HL-60 (cell line): ENCODE measurements at places on chromosomes 12 and 14.

DNA sequence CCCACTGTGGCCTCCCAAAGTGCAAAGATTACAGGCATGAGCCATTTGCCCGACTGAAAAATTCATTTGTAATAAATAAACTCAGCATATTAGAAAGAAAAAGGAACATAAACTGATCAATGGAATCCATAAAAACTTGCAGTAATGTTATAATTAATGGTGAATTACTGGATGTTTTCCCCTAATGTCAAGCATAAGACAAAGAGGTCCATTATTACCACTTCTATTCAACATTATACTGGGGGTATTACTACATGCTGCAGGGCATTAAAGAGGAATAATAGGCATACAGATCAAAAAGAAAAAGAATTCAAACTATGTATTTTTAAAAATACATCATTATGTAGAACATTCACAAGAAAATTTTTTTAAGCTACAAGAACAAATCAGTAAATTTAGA is 926.8 kb downstream of the LRFN5 start:
- DNase-seq, result no peak

DNA sequence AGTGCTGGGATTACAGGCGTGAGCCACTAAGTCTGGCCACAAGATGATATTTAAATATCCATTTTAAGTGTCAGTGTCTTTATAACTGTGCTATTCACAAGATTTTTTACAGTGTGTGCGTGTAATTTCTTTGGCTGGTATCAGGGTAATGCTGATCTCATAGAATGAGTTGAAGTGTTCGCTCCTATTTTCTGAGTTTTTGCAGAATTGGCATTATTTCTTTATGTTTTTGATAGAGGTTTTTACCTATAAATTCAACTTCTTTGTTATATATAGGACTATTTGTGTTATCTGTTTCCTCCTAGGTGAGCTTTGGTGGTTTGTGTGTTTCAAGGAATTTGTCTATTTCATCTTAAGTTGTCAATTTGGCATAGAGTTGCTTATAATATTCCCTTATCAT is 45.6 kb downstream of the FOXN4 start:
- no peak for DNase-seq

- no peak for DNase-seq
Observed at GRCh38 chr12:104852102-104852501, 106.0 kb downstream of the SLC41A2 start.

GRCh38 chr12:88185988-88186387 is 43.9 kb downstream of the TMTC3 start:
- no peak for DNase-seq

DNA sequence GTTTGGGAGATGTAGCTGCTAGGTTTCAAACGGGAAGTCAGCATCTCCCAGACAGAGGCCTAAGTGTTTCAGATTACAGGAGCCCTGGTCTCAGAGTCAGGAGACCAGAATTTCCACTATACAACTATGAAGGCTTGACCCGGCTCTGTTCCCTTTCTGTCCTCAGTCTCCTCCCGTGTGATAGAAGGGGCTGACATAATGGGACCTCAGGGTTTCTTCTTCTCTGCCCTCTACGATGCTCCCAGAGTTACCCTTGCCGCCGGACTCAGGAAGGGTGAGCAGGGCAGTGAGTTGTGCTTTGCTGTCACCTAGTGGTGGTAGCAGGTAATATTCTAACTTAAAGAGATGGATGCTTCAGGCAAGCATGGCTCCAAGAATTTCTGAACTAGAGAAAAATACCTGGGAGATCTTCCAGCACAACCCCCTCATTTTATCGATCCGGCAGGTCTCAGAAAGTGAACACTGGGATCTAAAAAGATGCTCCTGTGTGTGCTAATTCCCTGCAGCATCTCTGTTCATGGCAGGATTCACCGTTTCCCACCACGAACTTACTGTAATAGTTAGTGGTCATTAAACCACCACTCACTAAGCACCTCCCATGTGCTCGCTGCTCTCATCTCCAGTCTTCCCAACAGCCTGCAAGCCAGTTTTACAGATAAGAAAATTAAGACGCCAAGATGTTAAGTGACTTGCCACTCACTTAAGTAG is 84.4 kb downstream of the VWF start:
- DNase-seq, result no peak

- DNase-seq, result peak; percentile 39
Observed at GRCh38 chr14:39265806-39266524, 32.2 kb downstream of the MIA2 start.

DNA sequence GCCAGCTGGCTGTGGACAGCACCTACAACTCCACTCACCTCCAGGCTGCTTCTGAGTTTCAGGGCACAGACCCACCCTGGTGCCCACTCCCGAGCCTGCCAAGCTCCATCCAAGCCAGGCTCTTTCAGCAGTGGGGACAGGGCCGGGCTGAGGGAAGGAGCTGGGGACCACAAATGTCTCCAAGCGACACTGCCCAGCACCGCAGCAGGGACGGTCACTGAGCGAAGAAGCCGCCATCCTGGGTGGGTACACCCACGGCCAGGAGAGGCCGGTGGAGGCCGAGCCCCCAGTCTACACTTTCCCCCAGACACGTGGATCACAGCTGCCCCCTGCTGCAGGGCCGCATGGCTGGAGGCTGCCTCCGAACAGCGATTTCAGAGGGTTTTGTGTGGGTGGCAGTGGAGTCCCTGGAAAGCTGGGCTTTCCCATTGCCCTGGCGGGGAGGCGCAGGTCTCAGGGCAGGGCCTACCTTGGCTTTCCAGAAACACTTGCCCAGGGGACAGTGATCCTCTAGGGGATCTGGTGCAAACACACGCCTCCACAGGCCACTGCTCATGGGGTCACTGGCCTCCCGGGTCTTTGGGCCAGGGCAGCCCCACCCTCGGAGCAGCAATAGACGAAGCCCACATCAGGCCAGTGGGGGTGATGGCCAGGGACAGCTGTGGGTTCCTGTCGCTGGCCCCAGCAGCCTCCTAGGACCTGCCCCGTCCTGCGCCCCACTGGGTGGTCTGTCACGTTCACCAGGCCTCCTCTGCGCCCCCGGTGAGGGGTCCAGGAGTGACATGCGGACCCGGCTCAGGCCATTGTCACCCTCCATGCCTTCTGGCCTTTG is 1.2 kb upstream of the GPR132 start:
- no peak for DNase-seq

DNA sequence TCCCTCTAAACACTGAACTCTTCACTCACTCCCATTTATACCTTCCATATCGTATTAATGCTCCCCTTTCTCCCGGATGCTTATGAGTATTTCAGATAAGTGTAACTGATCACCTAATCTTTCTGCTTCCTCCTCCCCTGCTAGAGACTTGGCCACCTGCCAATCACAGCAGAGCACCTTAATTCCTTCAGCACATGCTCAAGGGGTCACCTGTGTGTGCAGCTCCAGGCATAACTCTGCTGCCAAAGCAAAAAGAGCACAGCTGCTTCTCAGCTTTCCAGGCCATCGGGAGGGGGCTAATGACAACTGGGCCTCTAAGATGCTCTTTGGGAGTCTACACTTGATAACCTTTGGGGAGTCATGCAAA is 106.9 kb upstream of the DYRK2 start:
- DNase-seq, result no peak

DNA sequence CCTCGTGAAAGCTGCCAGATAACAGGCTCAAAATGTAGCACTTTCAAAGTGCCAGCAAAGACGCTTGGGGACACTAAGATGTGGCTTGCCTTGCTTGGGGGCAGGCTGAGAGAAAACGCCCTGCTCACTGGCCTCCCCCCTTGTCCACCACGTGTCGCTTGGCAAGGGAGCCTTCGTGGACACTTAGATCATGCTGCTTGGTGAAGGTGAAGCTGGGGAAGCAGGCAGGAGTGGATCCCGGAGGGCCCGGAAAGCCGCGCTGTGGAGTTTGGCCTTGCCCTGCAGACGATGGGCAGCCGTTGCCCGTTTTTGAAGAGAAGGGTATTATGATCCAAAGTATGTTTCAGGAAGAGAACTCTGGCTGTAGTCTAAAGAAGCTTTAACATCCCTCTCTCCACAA is 53.4 kb upstream of the BDKRB2 start:
- no peak for DNase-seq

DNA sequence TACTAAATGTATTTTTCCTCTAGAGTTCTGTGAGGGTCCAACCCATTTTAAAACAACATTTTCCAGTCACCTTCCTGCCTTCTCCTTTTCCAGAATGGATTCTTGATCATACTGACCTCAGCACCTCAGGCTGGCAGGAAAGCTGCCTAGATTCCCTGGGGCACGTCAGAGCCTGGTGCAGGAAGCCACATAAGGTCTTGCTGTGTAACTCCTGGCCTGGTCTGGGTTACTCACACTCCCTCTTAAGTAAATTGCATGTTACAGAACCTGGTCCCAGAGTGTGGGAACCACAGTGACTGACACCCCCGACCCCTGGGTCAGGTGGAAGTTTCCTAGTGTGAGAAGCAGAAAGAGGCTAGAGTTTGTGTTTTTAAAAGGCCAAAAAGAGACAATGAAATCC is 209.8 kb downstream of the SPTSSA start:
- no peak for DNase-seq

DNA sequence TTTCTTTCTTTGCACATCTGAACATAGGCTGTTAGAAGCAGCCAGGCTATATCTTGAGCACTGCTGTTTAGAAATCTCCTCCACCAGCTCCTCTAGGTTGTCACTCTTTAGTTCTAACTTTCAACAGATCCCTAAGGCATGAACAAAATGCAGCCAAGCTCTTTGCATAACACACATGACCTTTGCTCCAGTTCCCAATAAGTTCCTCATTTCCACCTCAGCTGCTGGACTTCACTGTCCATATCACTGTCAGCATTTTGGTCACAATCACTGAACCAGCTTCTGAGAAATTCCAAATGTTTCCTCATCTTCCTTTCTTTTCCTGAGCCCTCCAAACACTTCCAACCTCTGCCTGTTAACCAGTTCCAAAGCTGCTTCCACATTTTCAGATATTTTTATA is 27.6 kb upstream of the C14orf132 start:
- DNase-seq, result no peak

DNA sequence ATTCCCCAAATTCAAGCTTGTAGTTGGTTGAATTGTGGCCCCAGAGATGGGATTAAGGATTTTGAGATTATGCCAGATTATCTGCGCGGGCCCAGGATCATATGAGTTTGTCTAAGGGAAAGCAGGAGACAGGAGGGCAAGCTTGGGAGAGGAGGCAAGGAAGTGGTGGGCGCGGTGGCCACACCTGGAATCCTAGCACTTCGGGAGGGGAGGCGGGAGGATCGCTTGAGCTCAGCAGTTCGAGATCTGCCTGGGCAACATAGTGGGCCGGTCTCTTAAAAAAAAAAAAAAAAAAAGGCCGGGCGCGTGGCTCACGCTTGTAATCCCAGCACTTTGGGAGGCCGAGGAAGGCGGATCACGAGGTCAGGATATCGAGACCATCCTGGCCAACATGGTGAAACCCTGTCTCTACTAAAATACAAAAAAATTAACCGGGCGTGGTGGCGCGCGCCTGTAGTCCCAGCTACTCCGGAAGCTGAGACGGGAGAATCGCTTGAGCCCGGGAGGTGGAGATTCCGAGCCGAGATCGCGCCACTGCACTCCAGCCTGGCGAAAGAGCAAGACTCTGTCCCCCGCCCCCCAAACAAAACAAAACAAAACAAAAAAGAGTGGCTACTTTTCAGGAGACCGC is 881 bp upstream of the PUS1 start:
- DNase-seq, result no peak

- no peak for DNase-seq
Observed at GRCh38 chr14:21090194-21090939, 8.1 kb downstream of the ZNF219 start.

DNA sequence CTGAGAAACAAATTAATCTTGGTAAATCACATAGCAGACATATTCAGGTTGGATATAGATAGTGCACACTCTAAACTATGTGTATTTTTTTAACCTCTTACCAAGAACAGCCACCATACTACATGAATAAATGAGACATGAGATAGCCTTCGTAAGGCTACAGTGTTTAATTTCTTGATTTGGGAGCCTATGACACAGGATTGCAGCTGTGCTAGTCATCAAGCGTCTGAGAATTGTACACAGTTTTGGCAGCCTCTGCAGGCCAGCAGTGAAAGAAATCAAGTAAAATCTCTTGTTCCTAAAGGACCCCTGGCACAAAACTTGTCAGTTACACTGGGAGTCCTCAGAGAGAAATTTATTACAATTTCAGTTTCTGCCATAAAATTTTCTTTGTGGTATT is 236.1 kb downstream of the C12orf50 start:
- DNase-seq, result no peak

GRCh38 chr12:79438480-79439174 is 252.1 kb downstream of the PAWR start:
- DNase-seq, result no peak

GRCh38 chr14:75277008-75277814 is 1.4 kb upstream of the FOS start:
- DNase-seq, result no peak

DNA sequence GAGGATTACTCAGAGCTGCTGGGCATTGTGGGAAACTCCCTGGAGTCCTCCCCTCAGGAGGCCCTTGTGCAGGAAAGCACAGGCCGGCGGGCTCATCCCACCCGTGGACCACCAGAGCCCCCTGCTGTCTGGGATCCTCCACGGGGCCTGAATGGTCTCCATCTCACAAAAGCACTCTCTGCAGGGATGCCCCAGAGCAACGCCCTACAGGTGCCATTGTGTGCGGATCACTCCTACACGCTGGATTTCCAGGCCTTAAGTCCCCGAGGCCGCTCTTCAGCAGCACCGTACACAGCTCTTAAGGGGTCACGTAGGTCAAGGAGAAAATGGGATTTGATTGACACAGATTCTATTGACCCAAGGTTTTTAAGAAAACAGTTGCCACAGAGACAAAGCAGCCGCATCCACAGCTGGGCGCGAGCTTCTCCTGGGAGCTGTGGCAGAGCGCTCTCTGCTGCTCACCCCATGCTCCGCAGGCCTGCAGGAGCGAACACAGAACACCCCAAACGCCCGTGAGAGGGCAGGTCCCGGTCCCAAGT is 36.7 kb upstream of the RIMBP2 start:
- no peak for DNase-seq

DNA sequence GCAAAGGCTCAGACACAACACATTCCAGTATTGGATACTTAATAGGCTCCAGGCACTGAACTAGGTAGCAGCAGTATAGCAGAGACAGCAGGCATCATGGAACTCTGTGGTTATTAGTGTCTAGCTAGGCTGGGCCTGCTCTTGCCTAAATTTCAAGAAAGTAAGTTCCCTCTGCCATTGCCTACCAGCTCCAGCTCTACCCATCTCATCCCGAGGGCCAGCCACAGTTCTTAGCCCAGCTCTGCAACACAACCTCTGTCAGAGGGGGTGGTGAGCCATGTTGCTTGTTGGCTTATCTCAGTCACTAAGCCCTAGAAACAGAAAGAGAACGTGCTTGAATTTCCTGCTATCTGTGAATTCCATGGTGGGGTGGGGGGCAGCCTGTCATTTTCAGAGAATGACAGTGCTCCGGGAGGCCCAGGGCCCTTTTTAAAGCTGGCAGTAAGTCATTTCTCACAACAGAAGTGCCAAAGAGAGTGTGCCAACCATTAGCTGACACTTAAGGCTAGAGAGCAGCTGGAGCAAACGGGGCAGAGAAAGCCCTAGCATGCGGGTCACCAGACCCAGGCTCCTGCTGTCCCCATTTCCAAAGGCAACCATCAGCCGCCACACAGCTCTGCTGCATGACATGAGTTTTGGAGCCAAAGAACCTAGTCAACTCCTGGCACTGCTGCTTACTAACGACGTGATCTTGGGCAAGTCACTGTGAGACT is 105.9 kb downstream of the PRMT8 start:
- DNase-seq, result no peak
